ENCODE measurements at places on chromosomes 6 and 20.

- no peak for DNase-seq
Observed at GRCh38 chr6:148177589-148178233, 164.9 kb upstream of the SASH1 start.

DNA sequence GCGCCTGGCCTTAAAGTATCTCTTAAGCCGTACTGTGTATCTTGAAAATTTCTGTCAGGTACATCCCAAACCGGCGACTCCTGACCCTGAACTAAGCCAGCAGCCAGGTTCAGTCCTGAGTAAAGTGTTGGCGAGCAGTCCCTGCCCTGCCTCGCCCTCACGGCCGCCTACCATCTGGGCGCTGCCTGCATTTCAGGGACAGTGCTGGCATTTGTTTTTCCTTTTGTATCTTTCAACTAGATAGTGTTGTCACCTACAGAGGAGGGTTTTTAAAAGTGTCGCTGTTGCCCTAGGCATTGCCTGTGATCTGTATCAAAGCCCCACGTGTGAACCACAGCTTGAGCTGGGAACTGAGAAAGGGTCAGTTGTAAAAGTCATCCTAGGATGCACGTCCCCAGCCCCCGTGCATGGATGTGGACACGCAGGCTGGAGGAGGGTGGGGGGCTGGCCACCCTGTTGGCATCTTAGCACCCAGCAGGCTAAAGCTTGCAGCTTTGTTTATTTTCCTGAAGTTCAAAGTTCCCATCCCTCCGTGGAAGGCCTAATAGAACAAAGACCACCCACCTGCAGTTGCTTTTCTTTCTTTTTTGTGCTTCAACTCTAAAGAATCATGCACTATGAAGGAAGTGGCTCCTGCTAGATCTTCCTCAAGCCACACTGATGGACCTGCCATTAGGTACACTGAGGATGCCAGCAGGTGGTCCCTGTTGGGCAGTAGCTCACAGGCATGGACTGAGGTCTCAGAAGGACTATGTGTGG, 136.8 kb downstream of the ZDHHC14 start:
- DNase-seq: no peak

- DNase-seq: no peak
Observed at GRCh38 chr6:157561929-157562810, 181.2 kb downstream of the ZDHHC14 start.

- no peak for DNase-seq
Observed at GRCh38 chr6:111837641-111838500, 35.4 kb downstream of the FYN start.

DNA sequence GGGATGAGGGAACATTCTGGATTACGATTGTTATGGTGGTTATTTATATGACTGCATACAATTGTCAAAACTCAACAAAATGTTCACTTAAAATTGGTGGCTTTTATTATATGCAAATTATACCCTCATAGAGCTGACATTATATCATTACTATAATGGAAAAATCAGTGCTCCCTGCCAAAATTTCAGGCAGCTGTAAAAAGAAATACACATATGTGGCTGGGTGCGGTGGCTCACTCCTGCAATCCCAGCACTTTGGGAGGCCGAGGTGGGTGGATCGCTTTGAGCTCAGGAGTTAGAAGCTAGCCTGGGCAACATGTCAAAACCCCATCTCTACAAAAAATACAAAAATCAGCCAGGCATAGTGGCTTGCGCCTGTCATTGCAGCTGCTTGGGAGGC, 75.8 kb upstream of the SULF2 start:
- DNase-seq: no peak

GRCh38 chr20:53884859-53885541, 185.4 kb downstream of the BCAS1 start:
- DNase-seq: no peak

DNA sequence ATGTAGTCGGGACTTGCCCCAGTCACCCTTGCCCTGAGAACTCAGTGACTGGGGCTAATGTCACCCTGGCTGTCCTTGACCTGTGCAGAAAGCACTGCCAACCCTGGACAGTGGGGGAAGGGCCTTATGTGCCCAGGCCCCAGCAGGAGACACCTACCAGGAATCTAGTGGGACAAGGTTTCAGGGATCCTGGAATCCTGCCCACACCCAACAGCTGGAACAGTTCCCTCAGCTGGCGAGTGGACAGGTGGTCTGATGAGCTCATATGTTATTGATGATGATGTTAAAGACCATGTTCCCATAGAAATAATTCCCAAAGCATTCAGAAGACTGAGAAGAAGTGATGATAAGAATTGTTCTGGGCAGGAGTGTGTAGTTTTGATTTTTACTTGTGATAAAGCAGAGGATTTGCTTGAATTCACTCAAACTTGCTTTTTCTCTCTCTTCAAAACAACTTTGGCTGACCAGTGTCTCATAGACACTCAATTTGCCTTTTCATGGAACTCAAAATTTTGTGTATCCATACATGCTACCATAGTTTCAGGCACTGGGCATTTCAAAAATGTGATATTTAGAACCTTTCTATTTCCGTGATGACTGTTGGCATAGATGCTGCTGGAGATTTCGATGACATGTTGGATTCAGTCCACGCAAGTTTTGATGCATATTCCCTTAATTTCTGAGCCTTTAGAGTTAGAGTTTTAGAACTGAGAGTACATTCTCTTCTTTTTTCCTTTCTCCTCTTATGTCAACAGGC, 79.3 kb downstream of the SLC22A3 start:
- DNase-seq: no peak

- no peak for DNase-seq
Observed at GRCh38 chr6:71887006-71887743, 825 bp downstream of the RIMS1 start.

- DNase-seq: peak; percentile 76
Observed at GRCh38 chr20:37816003-37816402, 86.9 kb upstream of the VSTM2L start.

GRCh38 chr20:5511930-5512329, 195.2 kb upstream of the PROKR2 start:
- no peak for DNase-seq

DNA sequence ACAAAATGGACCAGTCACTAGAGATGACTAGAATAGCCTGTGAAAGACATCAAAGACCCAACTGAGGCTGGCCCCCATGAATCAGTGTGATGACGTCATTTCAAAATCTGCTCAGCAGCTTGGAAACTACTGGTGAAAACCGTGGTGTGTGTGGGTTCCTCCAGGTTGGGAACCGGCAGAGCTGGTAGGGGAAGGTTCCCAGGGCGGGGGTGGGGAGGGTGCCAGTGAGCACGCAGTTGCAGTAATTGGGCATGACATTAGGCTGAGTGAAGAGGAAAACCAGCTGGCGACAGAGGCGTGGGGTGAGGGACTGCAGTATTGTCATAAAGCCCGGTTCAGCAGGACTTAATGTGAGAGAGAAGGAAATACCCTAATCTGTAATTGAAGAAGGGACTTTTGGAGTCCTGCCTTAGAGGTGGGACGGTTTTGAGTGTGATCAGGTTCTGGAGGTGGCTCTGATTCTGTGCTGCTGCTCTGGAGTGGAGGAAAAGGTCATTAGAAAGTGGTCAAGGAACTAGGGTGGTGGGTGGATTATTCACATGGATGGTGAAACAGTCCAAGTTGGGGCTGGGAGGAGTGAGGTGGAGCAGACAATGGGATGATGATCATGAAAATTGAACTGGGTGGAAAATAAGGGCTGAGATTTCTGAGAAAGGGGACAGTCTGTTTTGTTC, 52.0 kb upstream of the MTHFD1L start:
- DNase-seq: no peak

DNA sequence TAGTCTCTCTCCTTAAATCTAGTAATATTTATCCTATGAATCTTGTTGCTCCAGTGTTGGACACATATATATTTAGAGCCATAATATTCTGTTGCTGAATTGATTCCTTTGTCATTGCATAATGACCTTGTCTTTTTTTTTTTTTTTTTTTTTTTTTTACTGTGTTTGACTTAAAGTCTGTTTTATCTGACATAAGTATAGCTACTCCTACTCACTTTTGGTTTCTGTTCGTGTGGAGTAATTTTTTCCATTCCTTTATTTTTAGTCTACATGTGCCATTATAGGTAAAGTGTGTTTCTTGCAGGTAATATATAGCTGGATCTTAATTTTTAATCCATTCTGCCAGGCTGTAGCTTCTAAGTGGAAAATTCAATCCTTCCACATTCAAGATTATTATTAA, 166.5 kb downstream of the GMDS start:
- DNase-seq: no peak

DNA sequence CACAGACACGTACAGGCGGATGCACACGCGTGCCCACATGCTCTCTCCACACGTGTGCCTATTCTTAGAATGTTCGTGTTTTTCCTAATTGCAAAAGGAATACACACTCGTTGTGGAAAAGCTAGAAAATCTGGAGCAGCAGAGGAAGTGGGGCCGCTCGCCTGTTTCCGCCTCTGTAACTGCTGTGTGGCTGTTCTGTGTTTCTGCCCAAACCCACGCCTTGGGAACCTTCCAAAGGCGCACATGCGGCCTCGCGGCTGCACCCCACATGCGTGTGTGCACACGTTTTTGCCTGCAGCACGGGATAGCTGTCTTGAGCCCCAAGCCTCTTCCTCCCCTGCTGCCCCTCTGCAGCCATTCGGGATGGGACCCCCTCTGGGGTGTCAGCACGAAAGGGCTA, 12.2 kb downstream of the SLC17A9 start:
- no peak for DNase-seq

DNA sequence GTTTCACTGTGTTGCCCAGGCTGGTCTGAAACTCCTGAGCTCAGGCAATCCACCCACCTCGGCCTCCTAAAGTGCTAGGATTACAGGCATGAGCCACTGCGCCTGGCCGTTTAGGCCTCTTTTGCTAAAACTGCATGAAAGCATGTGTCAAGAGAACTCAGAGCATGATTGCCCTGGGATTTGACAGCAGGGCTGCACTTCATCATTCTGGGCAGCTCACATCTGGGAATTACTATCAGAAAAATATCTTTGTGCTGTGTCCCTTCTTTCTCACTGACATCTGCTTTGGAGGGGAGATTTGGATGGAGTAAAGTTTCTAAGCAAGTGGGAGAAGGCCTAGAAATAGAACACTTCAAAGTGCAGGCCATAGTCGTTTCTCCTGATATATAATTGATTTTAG, 59.6 kb upstream of the EIF2S2 start:
- DNase-seq: no peak

GRCh38 chr6:13380761-13381160, 52.4 kb upstream of the TBC1D7 start:
- no peak for DNase-seq

GRCh38 chr20:25309395-25310267, 61.7 kb downstream of the PYGB start:
- no peak for DNase-seq

DNA sequence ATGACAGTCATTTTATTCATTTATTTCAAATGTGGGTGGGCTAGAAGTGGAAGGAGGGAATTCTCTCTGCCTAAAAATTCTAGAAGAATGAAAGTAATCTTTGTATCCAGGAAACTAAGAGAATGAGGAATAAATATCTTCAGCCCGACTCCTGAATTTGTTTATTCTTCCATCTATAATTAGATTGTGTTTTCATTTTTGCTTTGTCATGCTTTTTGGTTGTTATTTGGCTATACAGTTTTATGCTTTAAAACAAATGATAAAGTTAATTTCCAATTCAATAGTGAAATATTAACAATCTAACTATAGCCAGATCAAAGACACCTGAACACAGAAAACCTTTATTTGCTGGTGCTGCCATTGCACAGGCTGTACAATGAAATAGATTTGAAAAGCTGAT, 521.3 kb downstream of the KIF16B start:
- DNase-seq: no peak

- no peak for DNase-seq
Observed at GRCh38 chr6:37763413-37763812, 56.1 kb upstream of the ZFAND3 start.

DNA sequence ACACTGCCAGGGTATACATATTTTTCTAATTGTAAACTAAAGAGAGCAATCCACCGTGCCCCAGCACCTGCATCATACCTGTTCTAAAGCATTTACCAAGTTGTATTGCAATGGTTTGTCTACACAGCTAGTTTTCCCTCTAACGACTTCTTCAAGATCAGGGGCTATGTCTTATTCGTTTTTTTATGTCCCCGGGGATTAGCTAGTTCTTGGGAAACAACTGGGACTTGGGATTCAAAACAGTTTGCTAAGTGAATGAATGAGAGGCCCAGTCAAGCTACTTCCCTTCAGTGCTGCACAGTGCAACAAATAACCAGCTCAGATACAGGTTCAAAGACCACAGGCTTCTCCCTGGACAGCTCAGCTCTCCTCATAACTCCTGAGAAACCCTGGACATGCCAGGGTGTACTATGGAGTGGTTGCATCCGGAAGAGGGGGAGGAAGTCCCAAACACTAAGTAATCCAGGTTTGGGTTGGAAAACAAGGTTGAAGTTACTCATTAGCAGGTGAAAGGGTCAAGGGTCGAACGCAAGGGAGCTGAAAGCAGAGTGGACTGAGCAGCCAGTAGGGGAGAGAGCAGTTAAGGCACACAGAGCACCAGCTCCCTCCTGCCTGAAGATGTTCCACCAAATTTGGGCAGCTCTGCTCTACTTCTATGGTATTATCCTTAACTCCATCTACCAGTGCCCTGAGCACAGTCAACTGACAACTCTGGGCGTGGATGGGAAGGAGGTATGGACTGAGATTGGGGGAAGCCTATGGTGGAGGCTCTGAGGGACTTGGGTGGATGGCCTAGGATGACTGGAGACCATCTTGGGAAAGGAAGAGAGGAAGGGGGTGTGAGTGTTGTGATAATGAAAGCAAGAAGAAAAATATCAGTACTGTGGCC, at the start of gene APOM:
APOM (plus strand) TSS at position 546 of the 889 bp plus-strand sequence; CDS start at position 619, 73 bp downstream.
- DNase-seq: no peak

DNA sequence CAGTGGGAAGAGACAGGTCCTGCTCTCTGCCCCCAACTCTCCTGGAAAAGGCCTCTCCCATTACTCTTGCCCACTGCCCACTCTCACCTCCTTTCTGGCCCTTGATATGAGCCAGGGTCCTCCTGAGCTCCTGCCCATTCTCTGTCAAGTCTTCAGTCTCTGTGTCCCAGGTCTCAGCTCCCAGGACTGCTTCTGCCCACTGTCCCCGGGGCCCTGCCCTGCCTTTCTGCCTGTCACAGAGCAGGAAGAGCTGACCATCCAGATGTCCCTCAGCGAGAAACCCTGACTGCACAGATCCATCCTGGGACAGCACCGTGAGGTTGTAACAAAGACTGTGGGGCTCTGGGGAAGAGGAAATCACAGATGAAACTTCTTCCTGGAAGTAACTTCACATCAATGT, 22.2 kb downstream of the HLA-F start:
- no peak for DNase-seq

DNA sequence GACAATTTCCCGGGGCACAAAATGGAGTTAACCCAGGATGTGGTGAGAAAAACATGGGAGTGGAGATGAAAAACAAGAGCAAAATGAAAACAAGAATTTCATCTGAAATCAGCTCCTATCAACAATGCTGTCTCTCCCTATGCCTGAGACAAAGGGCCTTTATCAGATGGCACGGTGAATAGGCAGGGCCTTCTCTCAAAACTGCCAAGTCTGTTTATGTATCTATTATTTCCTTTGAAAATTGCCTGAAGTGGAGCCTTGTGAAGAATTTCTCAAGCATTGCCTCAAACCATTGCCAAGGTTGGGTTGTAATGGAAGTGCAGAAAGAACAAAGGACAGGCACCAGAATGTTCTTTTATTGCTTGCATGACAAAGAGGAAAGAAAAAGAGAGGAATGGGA, 74.7 kb downstream of the BTBD3 start:
- DNase-seq: no peak

All from NCI-H1436 (cell line).